ENCODE measurements at places on chromosomes 1 and 21.

- no peak for DNase-seq
Measured at GRCh38 chr1:180153032-180153431, 1.6 kb upstream of the QSOX1 start.

DNA sequence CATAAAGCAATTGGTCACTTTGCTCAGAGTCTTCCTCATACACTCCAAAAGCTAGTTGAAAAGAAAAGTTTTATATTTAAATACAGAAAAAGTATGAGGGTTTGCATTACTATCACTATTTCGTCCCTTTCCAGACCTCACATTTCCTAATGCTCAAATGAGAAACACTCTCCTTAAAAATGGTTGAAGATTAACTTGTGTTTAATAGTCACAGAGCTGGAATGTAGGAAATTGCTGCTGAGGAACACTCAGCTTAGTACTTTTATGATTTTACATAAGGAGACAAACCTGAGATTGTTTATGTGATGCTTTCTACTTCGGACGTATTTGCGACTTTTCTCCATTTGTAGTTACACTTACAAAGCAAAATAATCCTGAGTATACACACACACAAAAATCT, 39.8 kb downstream of the MYSM1 start:
- no peak for DNase-seq

DNA sequence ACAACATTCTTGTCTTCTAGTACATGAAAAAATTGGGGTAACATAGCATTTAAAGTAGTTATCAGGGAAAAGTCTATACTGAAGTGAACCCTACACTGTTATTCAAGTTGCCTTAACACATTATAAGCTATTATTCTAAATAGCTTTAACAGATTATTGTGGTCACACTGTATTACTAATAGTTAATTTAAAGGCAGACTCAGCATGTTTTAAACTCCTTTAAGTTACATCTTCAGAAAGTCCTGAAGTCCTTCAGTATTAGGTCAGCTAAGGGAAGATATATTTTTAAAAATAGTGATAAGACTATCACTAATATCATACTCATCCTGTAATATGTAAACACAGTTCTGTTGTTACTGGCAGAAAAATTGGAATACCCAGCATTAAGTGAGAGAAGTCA, 67.4 kb downstream of the GPR137B start:
- DNase-seq, result no peak

DNA sequence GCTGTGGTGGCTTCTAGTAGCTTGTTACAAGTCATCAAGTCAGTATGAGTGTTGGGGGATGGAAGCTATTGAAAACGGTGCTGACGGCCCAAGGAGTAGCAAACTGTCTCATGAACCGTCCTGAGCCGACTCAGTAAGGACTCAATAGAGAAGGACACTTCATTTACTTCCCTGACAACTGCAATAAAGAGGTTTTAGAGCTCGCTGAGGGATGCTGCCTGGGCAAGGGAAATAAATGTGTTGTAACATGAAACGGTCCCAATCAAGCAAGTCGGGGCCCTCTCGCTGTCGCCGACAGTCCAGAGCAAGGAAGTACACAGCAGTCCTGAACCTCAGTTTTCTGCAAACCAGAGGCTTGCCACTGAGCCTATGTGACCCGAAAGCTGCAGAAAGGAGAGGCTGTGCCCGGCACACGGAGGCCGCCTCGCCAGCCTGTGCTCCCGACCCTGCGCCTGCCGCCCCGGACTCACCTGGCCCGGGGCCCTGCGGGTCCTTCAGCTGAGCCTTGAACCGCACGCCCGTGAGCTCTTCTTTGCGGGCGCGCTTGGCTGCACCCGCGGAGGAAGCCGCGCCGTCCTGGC, 423 bp downstream of the URB1 start:
- no peak for DNase-seq

DNA sequence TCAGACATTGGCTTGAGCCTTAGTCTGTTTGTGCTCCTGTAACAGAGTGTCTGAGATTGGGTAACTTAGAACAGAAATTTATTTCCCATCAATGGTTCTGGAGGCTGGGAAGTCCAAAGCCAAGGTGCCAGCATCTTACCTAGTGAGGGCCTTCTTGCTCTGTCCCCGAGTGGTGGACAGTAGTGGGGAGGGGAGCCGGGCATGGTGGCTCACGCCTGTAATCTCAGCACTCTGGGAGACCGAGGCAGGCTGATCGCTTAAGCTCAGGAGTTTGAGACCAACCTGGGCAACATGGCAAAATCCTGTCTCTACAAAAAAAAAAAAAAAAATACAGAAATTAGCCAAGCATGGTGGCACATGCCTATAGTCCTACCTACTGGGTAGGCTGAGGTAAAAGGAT, 336.5 kb upstream of the VAMP3 start:
- no peak for DNase-seq

DNA sequence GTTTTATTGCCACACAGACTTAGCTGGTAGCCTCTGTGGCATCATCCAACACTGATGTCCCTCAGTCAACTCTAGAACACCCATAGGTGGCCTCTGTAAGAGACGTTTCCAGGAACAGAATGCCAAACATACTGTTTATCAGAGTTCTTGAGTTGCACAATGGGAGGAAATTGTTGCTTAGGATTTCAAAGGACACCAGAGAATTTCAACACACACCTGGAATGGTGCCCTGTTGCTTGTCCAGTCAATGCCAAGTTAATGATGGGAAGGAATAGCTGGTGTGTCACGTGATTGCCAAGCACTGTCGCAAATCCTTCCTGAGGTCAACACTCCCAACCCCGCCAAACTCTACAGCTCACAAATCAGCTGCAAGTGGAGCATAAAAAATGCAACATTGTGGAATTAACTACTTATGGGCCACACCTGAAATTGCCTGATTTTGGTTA, 28.6 kb upstream of the DUSP23 start:
- DNase-seq, result no peak

- DNase-seq, result peak; percentile 78
Measured at GRCh38 chr1:41919764-41920397, 1.2 kb upstream of the HIVEP3 start.

GRCh38 chr1:26373789-26374188, 1.2 kb upstream of the ZNF683 start:
- DNase-seq, result no peak

DNA sequence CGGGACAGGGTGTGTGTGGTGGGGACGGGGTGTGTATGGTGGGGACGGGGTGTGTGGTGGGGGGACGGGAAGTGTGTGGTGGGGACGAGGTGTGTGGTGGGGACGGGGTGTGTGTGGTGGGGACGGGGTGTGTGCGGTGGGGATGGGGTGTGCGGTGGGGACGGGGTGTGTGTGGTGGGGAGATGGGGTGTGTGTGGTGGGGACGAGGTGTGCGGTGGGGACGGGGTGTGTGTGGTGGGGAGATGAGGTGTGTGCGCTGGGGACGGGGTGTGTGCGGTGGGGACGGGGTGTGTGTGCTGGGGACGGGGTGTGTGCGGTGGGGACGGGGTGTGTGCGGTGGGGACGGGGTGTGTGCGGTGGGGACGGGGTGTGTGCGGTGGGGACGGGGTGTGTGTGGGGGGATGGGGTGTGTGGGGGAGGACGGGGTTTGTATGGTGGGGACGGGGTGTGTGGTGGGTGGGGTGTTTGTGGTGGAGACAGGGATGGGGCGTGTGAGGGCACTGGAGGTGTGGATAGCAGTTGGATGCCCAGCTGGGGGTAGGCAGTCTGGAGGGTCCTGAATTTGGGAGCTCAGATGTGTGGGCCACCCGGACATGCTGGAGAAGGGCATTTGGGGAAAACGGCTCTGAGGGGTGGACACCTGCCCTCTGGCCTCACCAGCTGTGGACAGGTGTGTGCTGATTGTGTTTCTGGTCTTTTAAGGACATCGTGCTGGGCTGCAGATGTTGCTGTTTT, 16.9 kb downstream of the IBA57 start:
- DNase-seq, result no peak

- DNase-seq, result no peak
Measured at GRCh38 chr21:37547615-37548200, 181.1 kb downstream of the DYRK1A start.

DNA sequence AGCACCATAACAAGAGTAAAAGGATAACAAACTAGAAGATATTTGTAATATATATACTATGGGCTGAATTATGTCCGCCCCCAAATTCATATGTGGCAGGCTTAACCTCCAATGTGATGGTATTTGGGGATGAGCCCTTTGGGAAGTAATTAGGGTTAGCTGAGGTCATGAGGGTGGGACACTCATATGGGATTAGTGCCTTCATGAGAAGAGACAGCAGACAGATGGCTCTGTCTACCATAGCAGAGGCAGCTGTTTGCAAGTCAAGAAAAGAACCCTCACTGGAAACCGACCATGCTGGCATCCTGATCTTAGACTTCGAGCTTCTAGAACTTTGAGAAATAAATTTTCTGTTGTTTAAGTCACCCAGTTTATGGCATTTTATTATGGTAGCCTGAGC, 303.6 kb downstream of the LMO4 start:
- DNase-seq, result no peak

GRCh38 chr1:29397981-29398380, 161.7 kb downstream of the PTPRU start:
- DNase-seq, result no peak

DNA sequence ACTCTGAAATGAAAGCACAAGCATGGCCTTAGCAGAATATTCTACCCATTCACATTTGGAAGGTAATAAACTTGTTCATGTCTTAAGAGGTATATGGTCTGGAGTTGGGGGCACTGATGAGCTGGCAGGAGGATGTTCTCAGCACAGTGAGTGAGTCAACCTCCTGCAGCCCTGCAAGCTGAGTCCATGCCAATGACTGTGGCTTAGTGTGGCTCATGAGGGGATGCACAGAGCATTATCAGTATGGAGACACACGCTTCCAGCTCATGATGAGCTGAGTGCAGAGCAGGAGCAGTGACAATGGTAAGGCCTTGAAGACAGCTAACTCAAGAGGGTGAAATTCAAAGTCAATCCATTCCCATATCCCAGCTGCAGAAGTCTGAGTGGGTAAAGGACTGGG, 102.3 kb downstream of the TNFSF18 start:
- no peak for DNase-seq

GRCh38 chr1:63073309-63074306, 248.8 kb upstream of the FOXD3 start:
- no peak for DNase-seq

DNA sequence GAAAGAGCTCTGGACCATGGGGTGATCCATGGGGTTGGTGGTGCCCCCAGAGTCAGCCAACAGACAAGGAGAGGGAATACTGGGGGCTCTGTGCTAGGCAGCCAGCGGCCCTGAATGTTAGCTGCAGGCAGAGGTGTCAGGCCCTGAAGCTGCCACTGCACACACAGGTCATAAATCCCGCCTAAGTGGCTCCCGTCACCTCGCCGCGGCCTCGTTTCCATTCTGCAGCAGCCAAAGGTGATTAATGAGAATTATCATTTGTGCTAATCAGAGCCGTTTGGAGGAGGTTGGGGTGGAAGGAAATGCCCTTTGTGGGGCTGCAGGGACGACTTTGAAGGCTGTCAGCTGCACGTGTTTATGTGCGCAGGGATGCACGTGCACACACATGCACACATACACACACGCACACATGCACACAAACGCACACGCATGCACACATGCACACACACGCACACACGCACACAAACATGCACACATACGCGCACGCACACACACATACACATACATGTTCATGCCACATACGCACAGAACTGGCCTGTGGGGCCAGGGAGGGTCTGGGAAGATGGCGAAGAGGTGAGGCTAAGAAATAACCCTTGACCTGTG, 88.8 kb upstream of the ARHGEF16 start:
- DNase-seq, result no peak

DNA sequence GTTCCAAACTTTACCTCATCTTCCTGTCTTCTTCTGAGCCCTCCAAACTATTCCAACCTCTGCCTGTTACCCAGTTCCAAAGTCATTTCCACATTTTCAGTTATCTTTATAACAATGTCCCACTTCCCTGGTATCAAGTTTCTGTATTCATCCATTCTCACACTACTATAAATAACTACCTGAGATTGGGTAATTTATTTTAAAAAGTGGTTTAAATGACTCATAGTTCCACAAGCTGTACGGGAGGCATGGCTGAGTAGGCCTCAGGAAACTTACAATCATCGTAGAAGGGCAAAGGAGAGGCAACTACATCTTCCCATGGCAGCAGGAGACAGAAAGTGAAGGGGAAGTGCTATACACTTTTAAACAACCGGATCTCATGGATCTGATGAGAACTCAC, 428.5 kb upstream of the RGS18 start:
- DNase-seq, result no peak

DNA sequence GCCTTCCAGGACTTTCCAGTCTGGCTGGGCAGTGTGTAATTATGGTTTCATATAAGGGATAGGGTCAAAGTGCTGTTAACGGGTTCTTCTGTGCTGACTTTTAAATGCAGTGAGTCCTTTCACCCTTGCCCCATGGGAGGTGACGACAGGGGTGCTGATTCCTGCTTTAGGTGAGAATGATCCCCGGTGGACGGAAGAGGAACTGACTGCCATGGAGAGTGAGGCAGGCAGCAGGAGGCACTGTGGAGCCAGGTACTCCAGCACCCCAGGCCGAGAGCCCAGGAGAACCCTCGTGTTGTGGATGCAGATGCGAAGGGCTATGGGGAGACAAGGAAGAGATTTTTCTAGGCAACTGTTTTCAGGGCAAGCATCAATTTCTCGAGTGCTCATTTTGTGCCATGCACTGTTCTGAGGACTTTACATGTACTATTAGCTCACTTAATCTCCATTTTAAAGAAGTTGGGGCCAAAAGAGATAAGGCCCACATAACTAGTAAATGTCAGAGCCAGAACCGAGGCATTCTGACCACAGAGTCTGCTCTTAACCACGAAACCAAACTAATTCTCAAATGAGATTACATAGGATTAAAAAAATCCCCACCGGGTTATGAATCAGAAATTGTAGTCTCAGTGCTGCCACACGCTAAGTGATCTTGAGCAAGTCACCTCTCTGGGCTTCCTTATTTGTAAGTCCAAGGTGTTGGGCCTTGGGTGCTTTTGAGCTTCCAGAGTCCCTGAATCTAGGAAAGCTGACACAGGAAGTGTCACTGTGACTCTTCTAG, 28.2 kb downstream of the STPG1 start:
- peak; percentile 37 for DNase-seq

DNA sequence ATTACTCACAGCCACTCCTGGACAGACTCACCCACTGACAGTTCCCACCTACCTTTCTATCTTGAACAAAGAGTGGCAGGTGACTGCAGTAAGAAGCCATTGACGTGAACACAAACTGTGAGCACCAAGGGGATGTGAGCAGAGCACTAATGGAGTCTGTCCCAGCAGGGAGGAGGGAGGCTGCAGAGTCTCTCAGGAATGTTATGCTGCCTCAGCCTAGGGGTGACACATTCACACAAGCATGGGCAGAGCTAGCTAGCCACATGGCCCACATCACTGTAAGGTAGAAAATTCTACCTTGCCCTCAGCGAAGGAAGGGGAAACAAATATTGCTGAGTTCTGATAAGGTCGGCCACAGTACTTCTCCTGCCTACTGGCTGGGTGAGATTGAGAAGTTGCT, 56.8 kb upstream of the PTGFRN start:
- DNase-seq, result no peak

GRCh38 chr1:9684801-9685200, 33.3 kb downstream of the PIK3CD start:
- DNase-seq, result no peak

DNA sequence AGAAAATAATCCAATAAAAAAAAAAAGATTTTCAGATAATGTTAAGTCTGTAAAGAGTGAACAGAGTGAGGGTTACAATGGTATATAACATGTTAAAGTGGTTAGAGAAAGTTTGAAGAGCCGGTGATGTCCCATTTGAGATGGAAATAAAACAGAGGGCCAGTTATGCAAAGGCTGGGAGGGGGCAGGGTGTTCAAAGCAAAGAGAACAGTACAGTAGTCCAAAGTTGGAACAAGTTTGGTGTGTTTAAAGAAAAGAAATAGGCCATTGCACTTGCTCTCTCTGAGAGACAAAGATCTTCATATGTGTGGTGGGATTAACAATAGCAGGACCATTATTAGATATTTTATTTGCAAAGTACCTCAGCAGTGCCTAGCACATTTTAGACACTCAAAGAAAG, 179.5 kb upstream of the PKN2 start:
- no peak for DNase-seq

Data from stimulated activated CD4-positive, alpha-beta T cell treated with anti-CD3 and anti-CD28 coated beads, Interleukin-4, amount 100 ng/mL, for 48 hours (primary cell).